Activated CD4-positive, alpha-beta T cell treated with anti-CD3 and anti-CD28 coated beads, Interleukin-2, amount 50 U/mL, for 16 hours (primary cell): ENCODE measurements at places on chromosomes 16 and 17.
A peak's percentile ranks its signal among the peaks of the same experiment; 100 is the strongest.

DNA sequence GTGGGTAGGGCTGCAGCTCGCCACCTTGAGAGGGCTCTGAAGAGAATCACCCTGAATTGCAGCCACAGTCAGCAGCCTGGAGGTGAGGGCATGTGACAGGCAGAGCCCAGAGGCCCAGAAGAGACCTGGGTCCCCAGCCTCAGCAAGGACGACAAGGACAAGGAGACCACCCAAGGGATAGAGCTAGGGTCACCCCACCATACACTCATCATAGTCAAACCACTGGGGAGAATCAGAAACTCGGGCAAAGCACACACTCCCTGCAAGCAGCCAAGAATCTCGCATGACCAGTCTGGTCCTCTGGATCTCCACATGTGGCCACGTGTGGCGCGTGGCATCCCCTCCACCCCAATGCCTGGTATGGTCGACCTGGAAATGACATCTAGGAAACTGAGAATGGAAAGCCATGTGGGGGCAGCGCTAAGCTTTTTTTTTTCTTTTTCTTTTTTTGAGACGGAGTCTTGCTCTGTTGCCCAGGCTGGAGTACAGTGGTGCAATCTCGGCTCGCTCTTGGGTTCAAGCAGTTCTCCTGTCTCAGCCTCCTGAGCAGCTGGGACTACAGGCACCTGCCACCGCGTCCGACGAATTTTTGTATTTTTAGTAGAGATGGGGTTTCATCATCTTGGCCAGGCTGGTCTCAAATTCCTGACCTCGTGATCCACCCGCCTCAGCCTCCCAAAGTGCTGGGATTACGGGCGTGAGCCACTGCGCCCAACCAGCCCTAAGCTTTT, 4.6 kb upstream of the SPHK1 start:
- DNase-seq, result no peak

GRCh38 chr16:66196770-66197169, 169.7 kb upstream of the CDH5 start:
- no peak for DNase-seq

- DNase-seq, result no peak
Observed at GRCh38 chr16:77993111-77993985, 29.0 kb upstream of the CLEC3A start.

GRCh38 chr17:50129353-50129727, 620 bp downstream of the SAMD14 start:
- DNase-seq, result no peak

GRCh38 chr16:81485824-81486539, 41.4 kb downstream of the CMIP start:
- no peak for DNase-seq

DNA sequence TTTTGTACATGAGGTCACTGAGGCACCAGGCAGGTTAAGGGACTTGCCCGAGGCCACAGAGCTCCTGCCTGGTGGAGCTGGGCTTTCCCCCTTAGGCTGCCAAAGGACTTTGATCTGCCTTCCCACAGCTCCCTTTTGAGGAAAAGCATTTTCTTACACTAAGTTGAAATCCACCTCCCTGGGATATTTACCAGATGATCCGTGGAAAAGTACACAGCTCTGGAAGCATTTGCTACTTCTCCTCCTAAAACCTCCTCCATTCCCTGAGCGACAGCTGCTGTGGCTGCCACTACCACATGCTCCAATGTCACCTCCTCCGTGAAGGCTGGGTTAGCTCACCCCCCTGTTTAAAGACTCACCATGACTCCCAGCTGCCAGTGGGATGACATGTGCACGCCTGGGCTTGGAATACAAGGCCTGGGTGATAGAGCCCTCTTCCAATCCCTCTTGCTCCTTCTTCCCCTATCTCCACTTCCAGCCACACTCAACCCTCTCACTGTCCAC, 1.2 kb upstream of the MPRIP start:
- no peak for DNase-seq

DNA sequence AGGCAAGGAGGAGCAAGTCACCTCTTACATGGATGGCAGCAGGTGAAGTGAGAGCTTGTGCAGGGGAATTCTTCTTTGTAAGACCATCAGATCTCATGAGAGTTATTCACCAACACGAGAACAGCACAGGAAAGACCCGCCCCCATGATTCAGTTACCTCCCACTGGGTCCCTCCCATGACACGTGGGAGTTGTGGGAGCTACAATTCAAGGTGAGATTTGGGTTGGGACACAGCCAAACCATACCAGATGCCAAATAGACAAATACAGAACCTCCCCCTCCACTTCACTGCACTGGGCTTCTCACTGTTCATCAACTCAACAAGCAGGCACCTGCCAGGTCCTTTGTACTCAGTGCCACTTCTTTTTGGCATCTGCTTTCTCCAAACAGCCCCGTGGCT, 100.2 kb downstream of the WSCD1 start:
- DNase-seq, result no peak

- DNase-seq, result peak; percentile 73
Observed at GRCh38 chr17:59825533-59826322, 67.0 kb downstream of the TUBD1 start.

DNA sequence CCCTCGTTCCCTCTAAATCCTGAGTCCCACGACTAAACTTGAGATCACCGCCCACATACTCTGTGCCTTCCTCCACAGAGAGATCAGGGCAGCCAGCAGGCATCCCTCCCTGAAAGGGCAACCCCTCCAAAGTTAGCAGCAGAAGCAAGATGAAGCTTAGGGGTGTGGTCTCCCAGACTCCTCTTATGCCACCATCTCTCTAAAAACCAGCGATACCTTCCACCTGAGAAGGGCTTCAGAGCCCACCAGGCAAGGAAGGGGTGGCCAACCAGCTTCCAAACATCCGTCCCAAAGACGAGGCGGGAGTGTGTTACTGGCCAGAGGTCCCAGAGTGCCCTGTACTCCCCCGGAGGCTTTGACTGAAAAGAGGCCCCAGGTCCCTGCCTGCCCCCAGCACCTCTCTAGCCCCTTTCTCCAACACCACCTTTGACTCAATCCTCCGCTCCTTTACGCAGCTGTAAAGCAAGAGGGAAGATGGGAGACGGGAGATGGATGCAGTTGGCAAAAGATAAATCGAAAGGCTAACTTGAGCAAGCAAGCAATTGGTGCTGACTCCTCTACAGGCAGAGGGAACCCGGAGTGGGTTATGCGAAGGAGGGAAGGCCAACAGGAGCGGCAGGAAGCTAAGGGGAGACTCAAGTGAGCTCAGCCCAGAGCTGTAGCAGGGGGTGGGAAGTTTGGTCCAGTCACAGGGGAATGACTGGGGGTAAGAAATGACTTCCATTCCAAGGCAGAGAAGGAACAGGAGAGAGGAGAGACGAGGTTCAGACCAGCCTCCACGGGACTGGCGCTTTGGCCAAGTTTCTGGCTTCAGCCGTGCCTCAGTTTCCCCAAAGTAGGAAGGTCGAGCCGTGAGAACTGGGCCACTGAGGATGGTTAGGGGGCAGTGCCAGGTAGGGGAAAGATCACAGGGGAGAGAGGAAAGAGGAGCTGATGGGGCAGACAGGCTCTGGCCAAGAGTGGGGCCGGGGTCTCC, 1.0 kb downstream of the ST3GAL2 start:
- DNase-seq, result peak; percentile 11

DNA sequence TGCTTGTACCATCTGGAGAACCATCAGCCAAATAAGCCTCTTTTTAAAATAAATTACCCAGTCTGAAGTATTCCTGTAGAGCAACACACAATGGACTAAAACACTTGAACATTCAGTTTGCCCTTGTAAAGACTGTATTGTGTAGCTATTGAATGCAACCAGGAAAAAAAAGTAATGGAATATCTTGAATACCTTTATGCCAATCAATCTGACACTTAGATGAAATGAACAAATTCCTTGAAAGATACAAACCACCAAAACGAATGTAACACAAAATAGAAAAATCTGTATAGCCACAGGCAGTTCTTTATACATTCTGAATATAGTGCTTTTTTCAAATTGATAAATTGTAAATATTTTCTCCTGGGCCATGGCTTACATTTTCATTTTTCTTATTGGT, 63.3 kb upstream of the KCNJ16 start:
- no peak for DNase-seq

- DNase-seq, result no peak
Observed at GRCh38 chr17:82333279-82334171, at the start of gene SECTM1. TSS of gene SECTM1 (minus strand) at chr17:82333766. CDS start at chr17:82327240, 6,526 bp downstream.

DNA sequence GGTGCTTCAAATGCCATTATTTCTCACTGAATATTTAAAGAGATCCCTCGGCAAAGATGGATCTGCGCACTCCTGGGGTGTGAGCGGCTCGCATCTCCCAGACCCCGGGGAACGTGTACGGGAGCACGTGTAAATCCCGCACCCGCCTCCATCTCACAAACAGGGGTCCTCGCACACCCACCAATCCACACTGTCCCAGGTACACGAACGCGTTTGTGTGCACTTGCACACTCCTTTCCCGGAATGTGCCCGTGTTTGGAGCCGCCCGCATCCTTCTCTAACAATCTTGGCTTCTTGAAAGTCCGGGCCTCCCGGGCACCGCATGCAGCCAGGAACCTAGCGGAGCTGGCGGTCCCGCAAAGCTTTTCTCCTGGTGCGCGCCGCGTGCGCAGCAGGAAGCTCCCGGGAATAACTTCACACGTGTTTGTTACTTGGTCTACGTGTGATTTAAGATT, 2.5 kb upstream of the SALL1 start:
- no peak for DNase-seq

- DNase-seq, result peak; percentile 66
Observed at GRCh38 chr16:69328854-69329316, 1.5 kb downstream of the PDF start.

GRCh38 chr17:78019367-78019975, 61.0 kb downstream of the TNRC6C start:
- DNase-seq, result peak; percentile 35

DNA sequence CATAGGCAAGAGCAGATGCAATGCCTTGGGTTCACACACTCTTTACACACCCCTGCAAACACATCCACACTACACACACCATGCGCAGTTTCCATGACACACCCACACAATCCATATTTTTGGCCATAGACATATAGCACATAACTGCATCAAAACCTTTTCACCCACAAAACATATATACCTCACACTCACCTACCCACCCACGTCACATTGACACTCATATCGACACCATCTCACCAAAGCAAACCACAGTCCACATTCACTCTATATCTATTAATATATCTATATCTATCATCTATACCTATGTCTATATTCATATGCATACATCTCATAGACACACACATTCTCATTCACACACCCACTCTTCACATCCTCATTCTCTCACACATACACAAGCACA, 246.9 kb downstream of the SHISA9 start:
- no peak for DNase-seq

GRCh38 chr17:17859909-17860765, 23.4 kb upstream of the SREBF1 start:
- DNase-seq, result peak; percentile 69

DNA sequence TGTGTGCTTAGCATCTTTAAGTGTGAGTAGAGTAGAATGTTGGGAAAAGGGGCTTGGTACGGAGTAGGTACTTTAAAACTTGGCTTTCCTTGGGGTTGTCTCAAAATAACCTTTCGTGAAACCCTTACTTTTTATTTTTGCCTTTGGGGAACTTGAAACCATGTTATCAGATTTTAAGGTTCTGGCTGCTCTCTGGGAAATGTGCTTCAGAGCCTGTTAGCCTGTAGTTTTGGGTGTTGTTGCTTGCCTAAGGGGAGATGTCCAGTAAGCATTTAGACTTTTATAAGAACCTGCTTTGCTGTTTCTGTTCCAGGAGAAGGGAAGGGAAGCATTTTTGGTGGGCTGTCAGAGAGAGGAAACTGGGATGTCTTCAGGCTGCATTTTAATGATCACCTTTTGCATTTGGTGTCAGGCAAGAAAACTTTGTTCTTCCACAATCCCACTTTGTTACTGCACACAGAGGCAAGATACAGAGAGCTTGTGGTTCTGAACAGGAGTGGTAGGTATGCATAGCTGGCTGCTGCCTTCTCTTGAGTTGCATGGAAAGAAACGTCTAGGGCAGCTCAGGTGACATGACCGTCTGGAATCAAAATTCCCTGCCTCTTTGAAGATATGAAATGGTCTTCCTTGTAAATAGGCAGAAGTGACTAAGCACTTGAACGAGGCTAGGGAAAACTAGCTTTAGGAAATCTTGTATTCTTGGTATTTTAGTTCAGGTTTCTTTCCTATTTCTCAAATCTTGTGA, 1.7 kb downstream of the RABEP1 start:
- DNase-seq, result no peak

DNA sequence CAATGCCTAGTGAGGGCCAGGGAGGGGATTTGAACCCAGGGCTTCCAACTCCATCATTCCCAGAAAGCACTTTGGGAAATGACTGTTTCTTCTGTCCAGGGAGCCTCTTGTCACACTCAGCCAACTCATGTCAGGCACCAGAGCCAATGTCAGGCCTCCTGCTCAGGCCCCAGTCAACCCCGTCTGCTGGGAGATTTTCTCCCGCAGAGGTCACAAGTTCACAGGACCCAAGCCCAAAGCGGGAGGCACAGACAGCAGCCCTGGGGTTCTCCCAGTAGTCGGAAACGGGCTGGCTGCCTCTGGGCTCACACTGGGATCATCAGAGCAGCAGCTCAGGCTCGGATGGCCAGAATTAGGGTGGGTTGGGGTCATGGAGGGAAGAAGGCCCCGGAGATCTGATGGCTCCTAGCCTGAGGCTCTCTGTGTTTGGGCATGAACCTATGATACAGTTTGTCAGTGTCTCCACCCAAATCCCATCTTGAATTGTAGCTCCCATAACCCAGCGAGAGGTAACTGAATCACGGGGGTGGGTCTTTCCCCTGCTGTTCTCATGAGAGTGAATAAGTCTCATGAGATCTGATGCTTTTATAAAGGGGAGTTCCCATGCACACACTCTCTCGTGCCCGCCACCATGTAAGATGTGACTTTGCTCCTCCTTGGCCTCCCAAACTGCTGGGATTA, 255.5 kb downstream of the PARN start:
- no peak for DNase-seq

DNA sequence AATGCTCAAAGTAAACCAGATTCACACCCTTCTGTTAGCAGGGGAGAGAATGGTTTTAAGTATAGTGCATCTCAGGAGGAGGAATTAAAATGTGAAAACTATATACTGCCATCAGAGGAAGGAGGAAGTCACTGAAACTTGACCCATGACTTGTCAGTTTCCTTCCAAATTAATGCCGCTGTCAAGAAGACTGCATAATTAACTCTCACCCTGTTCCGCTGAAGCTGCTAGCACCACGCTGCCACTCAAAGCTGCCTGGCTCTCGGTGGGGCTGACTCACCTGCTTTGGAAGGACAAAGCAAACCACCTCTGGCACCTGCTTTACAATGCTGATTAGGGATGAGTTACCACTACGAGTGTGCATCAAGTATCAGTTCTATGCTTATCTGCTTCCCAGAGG, 37.8 kb upstream of the ULK2 start:
- DNase-seq, result no peak

- no peak for DNase-seq
Observed at GRCh38 chr17:70582777-70583176, 413.4 kb downstream of the KCNJ2 start.

- DNase-seq, result no peak
Observed at GRCh38 chr17:42275527-42276358, 448 bp downstream of the STAT5B start.

DNA sequence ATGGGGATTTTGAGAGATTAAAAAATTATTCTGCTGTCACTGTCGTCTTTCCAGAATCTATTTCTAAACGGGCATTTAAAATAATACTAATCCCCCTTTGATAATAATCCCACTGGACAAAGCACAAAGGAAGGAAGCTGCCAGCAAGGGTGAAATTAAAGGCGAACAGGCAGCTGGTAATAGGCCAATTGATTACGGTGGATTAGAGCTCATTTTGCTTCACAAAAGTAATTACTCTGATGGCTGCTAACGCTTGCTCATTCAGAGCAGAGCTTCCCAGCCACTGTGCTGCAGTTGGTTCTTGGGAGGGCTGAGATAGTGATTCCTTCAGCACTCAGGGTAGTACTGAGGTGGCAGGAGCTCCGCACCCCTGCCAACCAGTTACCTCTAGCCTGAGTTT, 205.7 kb downstream of the SNX29 start:
- DNase-seq, result no peak
